Naive thymus-derived CD4-positive, alpha-beta T cell (primary cell): ENCODE measurements at places on chromosomes 3 and 15. TPM values are rescaled to one million over a fixed set of nuclear protein-coding genes. Genes with fewer than 3 reads are reported as not detected.

Gene OR5H6
- total RNA-seq = not detected in 2 replicates

Gene GPR149
- total RNA-seq = not detected

Gene MEGF11
- not detected in 2 replicates for total RNA-seq

Gene SMCO1
- not detected for total RNA-seq

Gene FETUB
- total RNA-seq = not detected

Gene NANOGP8
- not detected for total RNA-seq

Gene NIT2
- total RNA-seq = 51.6 and 52.8 TPM in 2 replicates

Gene RBPMS2
- total RNA-seq = not detected

Gene FBXW12
- total RNA-seq = not detected

Gene NTRK3
- total RNA-seq = not detected

Gene TRPM1
- not detected in 2 replicates for total RNA-seq

Gene SI
- total RNA-seq = not detected
